ENCODE measurements at places on chromosomes 6 and 20.
A peak's percentile ranks its signal among the peaks of the same experiment; 100 is the strongest.

GRCh38 chr6:155444120-155444917 is 11.3 kb downstream of the NOX3 start:
- DNase-seq, result no peak

GRCh38 chr6:105644073-105644489 is 241.2 kb upstream of the PREP start:
- DNase-seq, result no peak

- no peak for DNase-seq
Measured at GRCh38 chr6:84633771-84634170, 130.6 kb downstream of the TBX18 start.

DNA sequence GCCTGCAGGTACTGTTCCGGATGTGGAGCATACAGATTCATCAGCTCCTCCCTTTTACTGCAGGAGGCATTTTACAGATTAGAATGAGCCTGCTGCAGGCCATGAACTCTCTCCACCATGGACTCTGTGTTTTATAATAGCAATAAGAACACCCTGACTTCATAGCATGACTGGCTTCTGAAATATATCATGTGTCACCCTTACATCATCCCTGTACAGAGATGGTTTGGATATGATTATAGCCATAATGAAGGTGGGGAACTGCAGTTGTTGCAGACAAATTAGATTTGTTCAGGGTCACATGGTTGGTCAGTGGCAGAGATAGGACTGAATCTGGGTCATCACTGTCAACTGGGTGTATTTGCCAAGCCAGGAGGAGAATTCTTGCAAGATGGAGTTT is 100.7 kb downstream of the FOXO3 start:
- no peak for DNase-seq

DNA sequence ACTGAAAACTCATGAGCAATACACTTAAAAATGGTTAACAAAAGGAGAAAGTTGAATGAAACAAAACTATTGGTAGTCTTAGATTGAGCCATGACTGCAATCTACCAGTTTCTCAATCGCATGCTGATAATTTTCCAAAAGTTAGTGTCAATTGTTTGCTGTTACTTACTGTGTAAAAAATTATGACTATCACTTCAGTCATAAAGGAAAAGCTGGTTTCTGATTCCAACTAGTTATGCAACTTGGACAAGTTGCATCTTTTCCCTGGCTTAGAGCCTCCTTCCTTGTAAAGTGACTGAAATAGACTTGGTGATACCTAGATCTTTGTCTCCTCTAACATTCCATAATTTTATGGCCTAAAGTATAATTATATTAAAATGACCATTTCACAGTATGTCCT is 88.3 kb upstream of the PAK5 start:
- no peak for DNase-seq

GRCh38 chr6:13923527-13924145 is 1.1 kb upstream of the RNF182 start:
- no peak for DNase-seq

DNA sequence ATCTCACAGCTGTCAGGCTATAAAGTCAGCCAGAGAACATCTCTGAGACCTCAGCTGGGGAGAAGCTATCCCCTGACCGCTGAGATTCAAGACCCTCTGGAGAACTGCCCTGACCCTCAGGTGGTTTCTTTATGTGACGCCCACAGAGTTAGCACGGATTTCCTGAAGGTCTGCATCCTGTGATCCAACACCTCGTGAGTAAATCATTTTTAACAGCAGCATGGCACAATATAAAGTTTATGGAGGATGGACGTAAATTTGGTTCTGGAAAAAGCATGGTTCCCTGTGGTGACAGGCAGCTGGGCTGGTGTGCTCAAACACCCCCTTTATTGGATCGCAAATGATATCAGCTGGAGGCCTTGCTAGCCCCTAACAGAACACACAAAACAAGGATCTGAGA is 25.3 kb upstream of the TRAF3IP2 start:
- no peak for DNase-seq

- DNase-seq, result no peak
Measured at GRCh38 chr6:21279619-21280018, 313.9 kb upstream of the SOX4 start.

DNA sequence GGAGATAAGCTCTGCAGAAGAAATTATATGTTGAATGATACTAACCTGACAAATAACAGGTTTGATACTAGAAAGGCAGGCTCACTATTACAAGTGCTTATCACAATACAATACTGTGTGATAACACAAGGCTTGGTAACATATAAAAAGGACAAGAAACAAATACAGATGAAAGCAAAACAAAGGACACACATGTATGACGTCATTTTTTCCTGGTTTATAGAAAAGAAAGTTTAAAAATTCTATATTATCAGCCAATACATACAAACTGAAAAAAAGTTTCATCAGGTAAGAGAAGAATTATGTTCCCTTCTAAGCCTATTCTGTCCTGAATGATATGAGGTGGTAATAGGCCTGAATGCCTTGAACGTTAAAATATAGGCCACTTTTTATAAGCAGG is 32.3 kb upstream of the MCM9 start:
- no peak for DNase-seq

DNA sequence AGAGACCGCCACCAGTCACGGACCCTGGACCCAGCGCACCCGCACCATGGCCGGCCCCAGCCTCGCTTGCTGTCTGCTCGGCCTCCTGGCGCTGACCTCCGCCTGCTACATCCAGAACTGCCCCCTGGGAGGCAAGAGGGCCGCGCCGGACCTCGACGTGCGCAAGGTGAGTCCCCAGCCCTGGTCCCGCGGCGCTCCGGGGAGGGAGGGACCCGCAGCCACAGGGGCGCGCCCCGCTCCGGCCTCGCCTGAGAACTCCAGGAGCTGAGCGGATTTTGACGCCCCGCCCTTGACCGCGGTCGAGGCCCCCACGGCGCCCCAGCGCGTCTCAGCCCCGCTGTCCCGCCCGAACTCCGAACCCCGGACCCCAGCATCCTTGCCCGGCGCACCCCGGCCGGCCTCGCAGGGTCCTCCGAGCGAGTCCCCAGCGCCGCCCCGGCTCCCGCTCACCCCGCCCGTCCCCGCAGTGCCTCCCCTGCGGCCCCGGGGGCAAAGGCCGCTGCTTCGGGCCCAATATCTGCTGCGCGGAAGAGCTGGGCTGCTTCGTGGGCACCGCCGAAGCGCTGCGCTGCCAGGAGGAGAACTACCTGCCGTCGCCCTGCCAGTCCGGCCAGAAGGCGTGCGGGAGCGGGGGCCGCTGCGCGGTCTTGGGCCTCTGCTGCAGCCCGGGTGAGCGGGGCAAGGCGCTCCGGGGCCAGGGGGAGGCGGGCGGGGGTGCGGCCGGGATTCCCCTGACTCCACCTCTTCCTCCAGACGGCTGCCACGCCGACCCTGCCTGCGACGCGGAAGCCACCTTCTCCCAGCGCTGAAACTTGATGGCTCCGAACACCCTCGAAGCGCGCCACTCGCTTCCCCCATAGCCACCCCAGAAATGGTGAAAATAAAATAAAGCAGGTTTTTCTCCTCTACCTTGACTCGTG is at the start of gene OXT:
Gene OXT (plus strand): TSS at position 11 of the 920 bp plus-strand sequence. CDS start 36 bp downstream, at position 47.
- DNase-seq, result peak; percentile 71

DNA sequence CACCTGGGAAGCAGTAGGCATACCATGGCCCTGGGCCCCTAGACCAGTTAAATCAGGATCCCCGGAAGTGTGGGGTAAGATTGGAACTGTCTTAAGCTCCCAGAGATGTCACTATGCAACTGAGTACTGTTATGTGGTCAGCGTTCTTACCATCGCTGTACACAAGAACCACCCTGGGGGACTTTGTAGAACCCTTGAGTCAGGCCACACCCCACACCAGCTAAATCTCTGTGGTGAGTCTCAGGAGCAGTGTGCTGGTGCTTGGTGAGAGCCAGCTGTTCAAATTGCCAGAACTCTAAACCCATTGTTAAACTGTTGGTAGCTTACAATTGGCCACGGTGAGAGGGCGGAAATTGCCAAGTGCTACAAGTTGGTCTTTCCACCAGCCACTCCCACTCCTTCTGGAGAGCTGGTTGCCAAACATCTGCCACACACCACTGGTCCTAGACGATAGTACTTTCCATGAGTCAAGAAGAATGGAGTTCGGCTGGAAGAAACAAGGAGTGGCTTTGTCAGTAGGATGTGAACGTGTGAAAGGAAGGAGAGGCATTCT is 80.5 kb upstream of the SYNDIG1 start:
- DNase-seq, result no peak

- no peak for DNase-seq
Measured at GRCh38 chr6:37589941-37590340, 90.2 kb upstream of the CCDC167 start.

DNA sequence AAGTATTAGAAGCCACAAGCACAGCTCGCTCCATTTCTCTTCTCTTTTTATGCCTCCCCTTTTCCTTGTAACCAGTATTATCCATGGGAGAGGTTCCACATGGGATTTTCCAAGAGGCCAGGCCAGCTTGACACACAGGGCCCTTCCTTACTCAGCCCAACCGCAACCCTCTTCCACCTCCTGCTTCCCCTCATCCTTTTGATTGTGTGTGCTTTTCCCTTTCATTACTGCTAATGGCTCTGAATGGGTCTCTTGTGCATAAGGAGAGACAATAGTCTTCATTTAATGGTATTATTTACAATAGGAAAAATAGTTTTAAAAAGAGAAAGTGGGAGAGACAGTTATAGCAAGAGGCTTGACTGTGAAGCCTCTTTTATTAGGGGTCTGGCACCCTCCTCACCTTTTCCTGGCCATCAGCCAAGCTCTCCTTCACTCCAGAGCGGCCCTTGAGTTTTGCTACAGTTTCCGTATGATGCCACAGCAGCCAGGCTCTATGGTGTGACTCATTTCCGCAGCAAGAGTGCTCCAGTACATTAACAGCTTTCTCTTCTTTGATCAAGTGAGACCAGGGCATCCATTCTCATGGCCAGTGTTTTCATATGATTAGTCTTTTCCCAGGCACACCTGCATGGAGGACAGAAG is 579.5 kb downstream of the TFAP2B start:
- no peak for DNase-seq

DNA sequence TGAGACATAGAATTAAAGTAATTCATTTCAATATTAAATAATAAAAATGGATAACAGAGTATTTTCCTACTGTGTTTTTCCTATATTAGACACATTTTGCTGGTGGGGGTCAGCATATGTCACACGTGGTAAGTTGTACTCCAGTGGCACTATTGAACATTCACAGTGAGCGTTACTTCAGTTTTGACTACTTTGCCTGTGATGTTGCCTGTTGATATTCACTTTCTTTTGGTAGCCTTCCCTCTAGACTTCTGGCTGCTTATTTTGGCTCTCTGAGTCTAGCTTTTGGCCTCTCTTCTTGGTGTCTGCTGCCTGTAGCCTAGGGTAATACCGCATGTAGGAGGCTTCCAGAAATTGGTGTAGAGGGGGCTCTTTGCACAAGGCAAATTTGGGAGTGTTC is 64.4 kb upstream of the TFB1M start:
- no peak for DNase-seq
